ENCODE measurements at places on chromosomes 7 and 10.

- DNase-seq: no peak
Measured at GRCh38 chr10:7445474-7446185, 34.8 kb upstream of the SFMBT2 start.

DNA sequence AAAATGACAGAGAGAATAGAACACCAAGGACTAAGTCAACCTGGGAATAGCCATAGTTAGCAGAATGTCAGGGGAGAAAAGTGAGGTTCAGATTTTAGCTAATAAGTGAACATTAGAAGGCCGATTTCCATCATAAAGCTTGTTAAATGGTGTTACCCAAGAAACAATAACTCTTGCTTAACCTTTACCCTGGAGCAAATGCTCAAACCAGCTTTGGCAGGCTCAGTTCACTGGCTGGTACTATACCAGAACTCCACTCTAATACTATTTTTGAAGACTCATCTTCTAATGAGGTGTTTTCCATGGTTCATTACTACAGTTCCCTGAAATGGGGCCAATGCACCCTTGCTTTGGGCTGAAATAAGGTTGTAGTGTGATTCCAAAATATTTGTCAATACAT lies 61.3 kb downstream of the RNLS start:
- DNase-seq: no peak

DNA sequence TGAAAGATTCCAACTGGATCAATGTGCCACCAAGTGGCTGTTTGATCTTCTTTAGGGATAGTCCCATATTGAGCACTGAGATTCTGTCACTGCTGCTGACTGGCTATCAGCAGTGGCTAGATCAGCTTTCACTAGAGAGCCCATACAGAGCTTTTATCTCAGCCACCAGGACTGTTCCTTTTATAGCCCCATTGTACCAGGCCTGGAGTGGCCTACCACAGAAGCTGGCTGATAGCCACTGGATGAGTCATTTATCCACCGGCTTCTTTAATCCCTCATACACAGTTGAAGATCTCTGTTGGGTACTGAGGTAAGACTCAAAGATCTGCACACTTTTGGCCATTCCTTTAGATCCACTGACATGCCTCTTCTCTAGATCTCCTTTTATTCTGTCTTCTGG lies 1101.1 kb downstream of the SORCS3 start:
- no peak for DNase-seq

GRCh38 chr7:68689087-68689433 lies 909.2 kb upstream of the AUTS2 start:
- DNase-seq: no peak

- no peak for DNase-seq
Measured at GRCh38 chr10:81013771-81014170, 476.1 kb downstream of the SH2D4B start.

DNA sequence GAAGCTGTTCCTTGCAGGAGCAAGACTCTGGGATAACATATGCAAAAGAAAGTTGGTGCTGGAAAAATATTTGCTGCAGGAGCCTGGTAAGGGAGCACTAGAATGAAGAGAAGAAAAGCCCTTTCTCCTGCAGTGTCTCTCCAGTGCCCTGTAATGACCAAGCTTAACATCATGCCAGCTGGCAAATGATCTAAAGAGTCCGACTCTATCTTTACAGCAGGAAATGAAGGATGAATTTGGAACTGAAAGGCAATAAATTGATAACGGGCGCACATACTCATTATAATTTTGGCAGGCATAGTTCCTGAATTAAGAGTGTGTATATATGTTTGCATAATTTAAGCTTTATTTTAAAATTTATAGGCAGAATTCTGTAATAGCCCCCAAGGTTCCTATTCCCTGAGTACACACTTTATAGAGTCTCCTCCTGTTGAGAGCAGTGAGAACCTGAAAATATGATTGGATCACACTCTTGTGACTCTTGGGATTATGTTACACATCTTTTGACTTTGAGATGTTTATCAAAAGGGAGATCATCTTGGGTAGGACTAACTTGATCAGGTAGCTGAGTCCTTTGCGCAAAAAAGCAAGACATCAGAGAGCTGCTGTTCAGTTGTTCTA lies 299.0 kb upstream of the MBL2 start:
- no peak for DNase-seq

GRCh38 chr7:41247143-41247865 lies 455.6 kb downstream of the INHBA start:
- DNase-seq: no peak

- DNase-seq: no peak
Measured at GRCh38 chr10:72025400-72025799, 61.2 kb downstream of the CHST3 start.

- DNase-seq: no peak
Measured at GRCh38 chr10:18980089-18980629, 68.4 kb upstream of the MALRD1 start.

DNA sequence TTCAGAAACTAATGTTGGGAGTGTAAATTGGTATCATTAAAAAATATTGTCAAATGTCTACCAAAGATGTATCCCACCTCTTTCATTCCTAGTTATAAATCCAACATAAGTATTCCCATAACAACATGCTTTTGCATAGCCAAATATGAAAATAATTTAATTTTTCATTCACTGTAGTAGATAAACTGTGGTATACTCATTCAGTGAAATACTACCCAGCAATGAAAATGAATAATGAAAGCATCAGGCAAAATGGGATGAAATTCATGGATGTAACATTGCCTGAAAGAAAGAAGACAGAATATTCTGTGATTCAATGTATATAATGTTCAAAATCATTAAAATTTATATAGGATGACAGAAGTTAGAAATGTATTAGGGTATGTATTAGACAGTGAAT lies 629.0 kb upstream of the MBL2 start:
- DNase-seq: no peak

DNA sequence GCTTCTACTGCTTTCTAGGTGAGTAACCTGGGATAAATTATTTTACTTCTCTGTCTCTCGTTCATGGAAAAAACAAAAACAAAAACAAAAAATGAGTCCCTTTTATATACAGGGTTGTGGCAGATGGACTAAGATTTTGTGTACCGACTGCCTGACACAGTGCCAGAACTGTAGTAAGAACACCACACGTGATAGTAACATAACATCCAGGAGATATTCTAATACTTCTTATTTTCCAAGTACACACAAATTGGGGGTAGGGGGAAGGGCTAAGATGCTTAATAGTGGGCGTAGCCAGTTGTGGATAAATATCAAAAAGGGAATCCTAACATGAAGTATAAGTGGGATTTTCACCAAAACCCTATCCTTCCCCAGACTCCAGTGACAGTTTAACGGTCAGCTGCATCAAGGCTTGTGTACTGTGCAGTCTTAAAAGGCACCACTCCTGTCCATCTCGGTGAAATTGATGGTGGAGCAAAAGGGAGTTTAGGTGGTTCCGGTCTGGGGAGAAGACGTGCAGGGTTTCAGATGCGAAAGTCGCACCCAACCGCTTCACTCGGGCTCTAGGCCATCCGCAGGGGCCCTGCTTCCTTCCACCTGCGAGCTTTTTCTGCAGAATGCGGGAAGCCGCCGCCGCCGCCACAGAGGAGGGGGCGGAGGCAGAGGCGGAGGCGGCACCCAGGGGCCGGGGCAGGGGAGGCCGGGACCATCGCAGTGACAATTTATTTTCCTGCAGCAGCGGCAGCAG lies at the start of gene STAMBPL1:
STAMBPL1 (plus strand) TSS at position 712 of the 748 bp plus-strand sequence. CDS start 21,464 bp downstream, outside the sequence.
- peak; percentile 56 for DNase-seq

- DNase-seq: no peak
Measured at GRCh38 chr7:43363035-43363791, 219.7 kb upstream of the STK17A start.

DNA sequence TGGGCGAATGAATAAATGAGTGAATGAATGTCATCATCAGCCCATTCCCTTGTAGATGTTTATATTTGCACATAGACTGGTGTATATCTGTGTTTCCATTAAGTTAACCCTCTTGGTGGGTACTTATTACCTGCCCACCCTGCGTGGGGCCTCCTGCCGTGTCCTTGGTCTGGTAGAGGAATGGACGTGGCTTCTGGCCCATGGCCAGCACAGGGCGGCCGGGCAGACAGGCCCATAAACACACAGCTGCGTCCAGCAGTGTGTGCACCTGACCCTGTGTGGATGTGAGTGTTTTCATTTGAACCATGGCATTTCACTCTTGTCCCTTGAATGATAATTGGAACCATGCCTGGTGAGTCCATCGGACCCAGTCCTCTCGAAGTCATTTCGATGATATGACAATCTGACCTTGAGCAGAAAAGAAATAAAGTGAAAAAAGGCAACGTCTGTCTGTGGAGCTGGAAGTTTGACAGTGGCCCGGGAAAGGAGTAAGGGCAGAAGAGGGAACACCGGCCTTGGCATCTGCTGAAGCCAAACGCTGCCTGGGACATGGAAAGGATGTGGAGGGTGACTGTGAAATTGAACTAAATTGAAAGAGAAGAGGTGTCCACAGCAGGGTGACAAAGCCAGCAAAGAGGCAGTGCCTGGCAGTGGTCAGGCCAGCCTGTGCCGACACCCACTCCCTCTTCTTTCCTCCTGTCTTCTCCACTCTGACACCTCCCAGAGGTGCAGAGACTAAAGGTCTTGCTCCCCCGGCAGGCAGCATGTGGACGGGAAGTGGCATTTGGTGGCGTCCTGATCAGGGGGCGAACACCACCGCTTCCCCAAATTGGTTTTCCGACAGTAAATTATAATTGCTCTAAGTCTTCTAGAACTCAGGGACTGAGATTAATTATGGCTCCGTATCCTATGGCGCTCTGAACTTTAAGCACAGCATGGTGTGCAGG lies 199.0 kb upstream of the ZMIZ1 start:
- no peak for DNase-seq

GRCh38 chr7:106954840-106955239 lies 89.7 kb upstream of the PRKAR2B start:
- no peak for DNase-seq

GRCh38 chr7:106418526-106418925 lies 133.7 kb upstream of the NAMPT start:
- no peak for DNase-seq

DNA sequence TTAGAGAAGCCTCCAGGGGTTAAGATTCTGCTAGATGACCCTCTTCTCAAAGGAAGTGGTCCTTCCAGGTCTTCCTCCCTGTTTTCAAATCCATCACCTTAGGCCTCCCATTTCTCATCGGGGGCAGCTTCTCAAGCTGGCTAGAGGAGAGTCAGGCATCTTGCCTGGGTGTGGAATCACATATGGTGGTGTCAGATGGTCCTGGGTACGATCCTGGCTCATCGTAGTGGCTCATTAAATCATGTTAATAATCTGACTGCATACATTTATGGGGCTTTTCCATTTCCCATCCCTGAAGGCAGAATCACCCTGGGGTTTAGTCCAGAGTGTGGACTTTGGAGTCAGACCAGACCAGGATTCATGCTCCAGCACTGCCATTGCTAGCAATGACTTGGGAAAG lies 132.6 kb downstream of the RPS24 start:
- no peak for DNase-seq

DNA sequence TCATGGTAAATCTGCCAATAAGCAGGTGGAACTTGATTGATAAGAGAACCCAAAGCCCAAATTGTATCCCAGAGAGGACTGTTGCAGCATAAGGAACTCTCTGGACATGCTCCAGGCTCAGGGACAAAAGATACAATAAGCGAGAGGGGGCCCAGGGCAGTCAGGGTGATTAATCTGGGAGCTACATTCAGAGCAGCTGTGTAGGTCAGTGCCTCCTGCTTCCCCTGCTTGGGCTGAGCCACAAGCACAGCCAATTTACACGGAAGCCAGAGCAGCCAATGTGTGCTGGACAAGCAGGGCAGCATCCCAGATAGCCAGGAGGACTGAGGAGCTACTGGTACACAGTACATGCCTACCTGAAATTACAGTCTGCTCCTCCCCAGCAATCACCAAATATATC lies 24.2 kb downstream of the MYPN start:
- DNase-seq: no peak

DNA sequence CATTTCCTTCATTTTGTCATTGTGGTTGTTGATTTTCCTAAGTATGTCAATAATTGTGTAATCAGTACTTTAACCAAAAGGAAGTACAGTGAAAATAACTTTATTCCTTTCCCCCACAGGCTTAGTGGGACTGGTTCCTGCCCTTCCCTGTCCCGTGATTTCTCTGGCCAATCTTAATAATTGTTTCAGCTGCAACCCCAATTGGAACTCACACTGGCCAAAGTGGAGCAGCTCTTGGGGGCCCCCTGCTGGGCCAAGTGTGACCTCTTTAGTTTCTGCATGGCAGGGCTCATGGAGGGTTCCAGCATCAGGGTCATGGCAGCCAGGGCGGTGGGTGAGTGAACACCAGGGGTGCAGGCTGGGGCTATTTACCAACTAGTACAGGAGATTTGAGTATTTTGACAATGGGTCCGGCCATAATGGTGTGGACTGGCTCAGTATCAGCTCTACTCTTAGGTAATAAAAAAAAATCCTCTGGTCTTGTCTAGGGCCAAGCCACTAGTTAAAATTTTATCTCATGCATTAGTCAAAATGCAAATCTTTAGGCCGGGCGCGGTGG lies 31.7 kb downstream of the CYCS start:
- peak; percentile 61 for DNase-seq

DNA sequence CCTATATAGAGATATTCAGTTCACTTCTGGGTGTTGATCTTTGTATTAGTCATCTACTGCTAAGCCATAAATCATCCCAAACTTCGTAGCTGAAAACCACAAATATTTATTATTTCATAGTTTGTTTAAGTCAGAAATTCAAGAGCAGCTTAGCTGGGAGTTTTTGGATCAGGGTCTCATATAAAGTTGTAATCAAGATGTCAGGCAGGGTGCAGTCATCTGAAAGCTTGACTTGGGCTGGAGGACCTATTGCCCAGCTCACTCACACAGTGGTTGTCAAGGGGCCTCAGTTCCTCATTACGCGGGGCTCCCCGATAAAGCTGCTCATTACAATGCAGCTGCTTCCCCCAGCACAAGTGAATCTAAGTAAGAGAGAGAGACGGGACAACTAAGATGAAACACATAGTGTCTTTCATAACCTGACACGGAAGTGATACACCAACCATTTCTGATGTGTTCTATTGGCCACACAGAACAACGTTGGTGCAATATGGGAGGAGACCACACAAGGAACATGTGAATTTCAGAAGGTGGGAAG lies 15.7 kb downstream of the PPP1R3C start:
- DNase-seq: no peak

- no peak for DNase-seq
Measured at GRCh38 chr7:25632616-25633015, 404.3 kb upstream of the NPVF start.

Measured in naive thymus-derived CD8-positive, alpha-beta T cell (primary cell).